ENCODE measurements at places on chromosomes 1 and 21. TPM values are rescaled to one million over a fixed set of nuclear protein-coding genes. Genes with fewer than 3 reads are reported as not detected.

The ATXN7L2 gene
- 1.9 TPM for total RNA-seq

The C1orf94 gene
- not detected for total RNA-seq

The CHIA gene
- total RNA-seq = not detected

The KAZN gene
- 4.8 TPM for total RNA-seq

The ADORA3 gene
- not detected for total RNA-seq

The TMEM61 gene
- total RNA-seq = not detected
